ENCODE measurements at places on chromosomes 11 and 22.

GRCh38 chr22:38923463-38924346 is 33.7 kb upstream of the APOBEC3A start:
- DNase-seq, result no peak

- DNase-seq, result no peak
These were observed 41.3 kb upstream of the CXCR5 start for GRCh38 chr11:118842369-118842768.

DNA sequence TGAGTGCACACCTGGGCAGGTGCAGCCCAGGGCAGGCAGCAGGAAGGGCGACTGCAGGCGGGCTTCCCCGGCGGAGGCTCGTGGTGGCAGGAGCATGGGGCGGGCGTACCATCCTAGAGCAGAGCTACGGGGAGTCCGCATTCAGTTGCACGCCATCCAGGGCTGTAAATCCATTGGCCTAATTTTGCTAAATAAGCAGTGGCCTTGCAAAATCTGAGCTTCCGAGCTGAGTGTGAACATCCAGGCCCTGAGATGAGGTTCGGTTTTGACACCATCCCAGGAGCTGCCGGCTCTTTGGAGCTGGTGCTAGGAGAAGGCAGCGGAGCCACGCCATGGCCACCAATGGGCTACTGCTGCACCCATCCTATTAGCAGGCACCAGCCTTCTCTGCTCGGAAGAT is 664.8 kb downstream of the BRD1 start:
- DNase-seq, result no peak

DNA sequence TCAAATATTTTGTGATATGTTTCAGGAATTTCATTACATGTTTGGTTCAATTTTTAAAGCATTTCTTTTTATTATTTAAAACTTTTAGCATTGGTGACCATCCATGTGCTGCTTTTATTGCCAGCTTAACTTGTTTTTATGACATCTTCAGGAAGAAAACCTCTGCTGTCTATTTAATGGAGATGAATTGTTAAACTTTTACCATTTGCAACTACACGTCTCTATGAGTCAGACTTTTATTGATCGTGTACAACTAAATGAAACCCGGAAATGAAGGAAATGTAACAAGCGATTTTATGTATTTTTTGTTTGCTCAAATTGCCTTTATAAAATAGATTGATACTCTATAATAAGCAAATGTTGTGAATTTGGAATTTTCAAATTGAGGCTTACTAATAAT is 113.0 kb downstream of the PTPRJ start:
- no peak for DNase-seq

- DNase-seq, result no peak
These were observed 3.2 kb downstream of the TBC1D10C start for GRCh38 chr11:67406969-67407687.

- no peak for DNase-seq
These were observed 3.6 kb upstream of the IGF2 start for GRCh38 chr11:2142762-2143202.

DNA sequence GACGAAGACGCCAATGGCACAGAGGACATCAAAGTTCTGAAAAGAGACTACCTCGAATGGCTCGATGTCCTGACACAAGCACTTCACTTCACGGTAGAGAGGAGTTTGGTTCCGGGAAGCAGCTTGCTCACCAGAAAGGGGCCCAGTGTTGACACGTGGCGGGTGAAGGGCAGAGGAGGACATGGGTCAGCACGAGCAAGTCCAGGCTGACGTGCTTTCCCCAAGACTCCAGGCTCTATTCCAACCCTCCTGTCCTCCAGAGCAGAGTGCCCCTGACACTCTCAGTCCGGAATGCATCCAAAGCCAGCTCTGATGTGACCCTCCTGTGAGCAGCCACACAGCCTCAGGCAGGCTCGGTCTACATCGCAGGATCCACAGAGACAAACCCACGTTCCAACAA is 77.5 kb upstream of the BID start:
- no peak for DNase-seq

GRCh38 chr11:75893251-75893650 is 78.2 kb downstream of the UVRAG start:
- no peak for DNase-seq
